NCI-H1417 (cell line): ENCODE measurements at places on chromosomes 2 and 18.

DNA sequence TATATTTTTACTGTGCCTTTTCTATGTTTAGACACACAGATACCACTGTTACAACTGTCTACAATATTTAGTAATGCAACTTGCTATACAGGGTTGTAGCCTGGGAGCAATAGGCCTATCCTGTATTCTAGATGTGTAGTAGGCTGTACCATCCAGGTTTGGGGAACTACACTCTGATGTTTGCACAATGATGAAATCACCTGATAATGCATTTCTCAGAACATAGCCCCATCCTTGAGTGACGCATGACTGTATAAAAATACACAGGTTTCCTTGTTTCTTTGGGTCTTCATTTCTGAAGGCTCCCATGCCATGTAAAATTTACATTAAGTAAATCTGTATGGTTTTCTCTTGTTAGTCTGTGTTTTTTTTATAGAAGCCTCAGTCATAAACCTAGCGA lies 270.9 kb upstream of the SKOR2 start:
- DNase-seq, result no peak

DNA sequence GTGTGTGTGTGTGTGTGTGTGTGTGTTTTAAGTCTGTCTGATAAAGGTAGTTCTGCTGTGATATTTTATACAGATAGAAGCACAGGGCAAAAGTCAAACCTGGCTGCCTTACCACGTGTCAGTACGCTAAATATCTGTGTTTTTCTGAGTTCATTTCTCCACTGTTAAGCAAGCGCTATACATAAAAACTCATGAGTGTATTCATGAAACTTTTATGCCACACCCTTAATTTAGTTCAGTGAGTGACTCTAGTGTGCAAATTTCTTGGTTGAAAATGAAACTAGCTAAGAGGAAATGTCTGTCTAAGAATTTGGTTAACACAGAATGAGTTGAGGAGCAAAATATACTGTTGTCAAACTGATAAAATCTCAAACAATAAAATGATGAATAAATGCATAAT lies 11.2 kb downstream of the CASP10 start:
- DNase-seq, result no peak

GRCh38 chr2:105812180-105813044 lies 67.7 kb downstream of the NCK2 start:
- no peak for DNase-seq

DNA sequence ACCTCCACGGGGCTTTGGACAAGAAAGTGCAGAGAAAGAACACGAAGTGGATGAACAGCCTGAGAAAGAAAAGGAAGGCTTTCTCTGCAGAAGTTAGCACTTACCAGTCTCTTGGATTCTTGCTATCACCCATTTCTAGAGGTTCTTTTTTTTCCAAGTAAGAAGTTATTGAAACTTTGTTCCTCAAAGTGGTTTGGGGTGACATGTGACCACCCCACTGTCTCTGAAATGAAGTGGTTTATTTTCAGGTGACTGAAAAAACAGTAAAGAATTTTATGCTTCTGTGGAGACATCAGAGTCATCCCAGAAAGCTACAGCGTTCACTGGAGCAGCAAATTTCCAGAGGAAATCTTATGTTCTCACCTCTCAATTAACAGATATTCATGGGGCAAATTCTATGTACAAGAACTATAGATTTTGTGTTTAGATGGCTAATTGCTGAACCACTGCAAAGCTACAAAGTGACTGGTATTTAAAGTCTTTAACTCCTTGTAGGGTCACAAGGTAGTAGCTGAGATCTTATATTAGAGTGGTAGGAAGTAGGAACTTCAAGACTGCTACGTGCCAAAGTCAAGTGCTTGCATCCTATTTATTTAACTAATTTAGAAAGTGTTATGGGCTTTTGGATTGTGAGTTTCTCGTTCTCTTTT lies 267.5 kb downstream of the TGIF1 start:
- DNase-seq, result no peak

- no peak for DNase-seq
These were observed 74.8 kb upstream of the SOX11 start for GRCh38 chr2:5617358-5617757.
